ENCODE measurements at places on chromosomes 3 and 15.
A peak's percentile ranks its signal among the peaks of the same experiment; 100 is the strongest.

GRCh38 chr3:20846832-20847231 lies 660.8 kb upstream of the SGO1 start:
- no peak for DNase-seq

DNA sequence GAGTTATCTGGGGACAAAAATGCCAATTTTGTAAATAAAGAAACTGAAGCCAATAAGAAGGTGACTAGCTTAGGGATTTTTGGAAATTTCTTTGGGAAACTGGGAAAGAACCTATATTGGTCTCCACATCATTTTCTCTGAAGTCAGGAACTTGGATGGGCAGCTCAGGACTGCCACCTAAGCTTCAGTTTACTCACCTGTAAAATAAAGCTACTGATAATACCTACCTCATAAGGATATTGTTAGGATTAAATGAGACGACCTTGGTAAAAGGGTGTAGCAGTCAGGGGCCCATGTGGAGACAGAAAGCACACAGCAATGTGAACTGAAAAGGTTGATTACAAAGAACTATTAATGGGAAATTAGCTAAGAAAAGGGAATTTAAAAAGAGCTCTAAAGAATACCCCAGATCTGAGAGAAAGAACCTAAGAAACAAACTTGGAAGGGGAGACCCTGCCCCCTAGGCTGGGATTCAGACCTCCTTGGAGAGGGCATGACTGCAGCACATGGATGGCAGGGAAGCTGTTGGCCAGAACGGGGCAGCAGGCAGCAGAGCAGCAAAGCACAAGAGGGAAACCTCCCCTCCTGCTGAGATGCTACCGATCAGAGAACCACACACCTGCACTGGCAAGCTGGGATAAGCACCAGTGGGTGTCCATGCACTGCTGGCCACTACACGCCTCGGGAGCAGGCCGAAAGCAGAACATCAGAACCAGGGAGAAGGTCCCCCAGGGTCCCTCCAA lies 83.7 kb upstream of the THBS1 start:
- no peak for DNase-seq

DNA sequence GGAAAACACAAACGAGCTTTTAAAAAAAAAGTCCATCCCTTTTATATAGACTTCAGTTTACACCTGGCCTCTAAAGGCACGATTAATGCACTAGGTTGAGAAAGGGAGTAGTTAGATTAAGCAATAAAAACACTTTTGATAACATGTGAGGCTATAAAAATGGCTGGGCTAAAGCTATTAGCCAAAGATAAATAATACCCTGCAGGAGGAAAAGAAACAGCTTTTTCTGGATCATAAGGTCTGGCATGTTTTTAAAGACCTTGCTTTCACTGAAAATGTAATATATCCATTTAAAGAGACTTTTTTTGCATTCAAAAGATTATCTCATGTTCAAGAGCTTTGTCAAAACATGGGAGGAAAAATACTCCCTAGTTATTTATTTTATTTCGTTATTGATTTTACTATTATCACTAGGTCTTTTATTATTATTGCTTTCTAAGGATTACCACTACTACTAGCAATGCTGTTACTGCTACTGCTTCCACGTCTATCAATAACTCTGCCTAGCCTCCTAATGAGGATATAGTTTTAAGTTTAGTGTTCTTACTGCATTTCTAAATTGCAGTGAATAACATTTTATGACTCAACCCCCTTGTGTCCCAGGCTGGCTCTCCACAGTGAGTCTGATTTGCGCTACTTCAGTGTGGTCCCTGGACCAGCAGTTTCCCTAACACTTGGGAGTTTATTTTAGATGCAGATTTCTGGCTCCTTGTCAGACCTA lies 93.4 kb downstream of the THRB start:
- DNase-seq = no peak

DNA sequence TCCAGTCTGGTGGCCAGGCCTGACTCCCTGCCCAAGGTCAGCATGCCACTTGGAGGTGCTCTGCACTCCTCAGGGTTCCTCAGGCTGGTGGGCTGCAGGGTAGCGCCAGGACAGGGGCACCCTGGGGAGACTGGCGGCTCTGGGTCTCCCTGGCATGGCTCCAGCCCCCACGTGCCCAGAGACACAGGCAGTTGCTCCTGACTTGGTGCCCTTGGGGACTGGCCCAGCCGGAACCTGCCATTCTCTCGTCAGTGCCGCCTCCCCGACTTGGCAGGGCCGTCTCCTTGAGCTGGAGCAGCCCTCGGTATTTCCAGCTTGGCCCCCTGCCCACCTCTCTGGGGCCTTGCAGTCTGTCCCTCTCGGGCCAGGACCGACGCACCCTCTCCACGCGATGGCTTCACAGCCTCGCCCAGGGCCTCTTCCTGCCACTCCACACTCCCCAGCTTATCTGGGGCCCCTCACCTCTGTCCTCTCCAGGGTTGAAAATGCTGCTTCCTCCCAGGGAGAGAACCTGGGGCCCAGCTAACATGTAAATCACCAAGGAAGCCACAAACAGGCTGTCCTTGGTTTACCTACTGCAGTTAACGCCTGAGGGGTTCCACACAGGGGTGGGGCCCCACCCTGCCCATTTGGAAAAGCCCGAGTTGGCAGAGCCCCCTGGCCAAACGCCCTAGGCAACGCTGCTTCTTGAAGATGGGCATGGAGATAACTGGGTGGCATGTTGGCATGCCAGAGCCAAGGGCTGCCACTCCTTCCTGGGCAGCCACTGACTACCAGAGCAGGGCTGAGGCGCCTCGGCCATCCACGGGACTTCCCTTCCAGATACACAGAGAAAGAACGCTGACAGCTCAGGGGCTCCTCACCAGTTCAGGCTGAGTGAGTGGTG lies 61.4 kb downstream of the SMAD6 start:
- no peak for DNase-seq

DNA sequence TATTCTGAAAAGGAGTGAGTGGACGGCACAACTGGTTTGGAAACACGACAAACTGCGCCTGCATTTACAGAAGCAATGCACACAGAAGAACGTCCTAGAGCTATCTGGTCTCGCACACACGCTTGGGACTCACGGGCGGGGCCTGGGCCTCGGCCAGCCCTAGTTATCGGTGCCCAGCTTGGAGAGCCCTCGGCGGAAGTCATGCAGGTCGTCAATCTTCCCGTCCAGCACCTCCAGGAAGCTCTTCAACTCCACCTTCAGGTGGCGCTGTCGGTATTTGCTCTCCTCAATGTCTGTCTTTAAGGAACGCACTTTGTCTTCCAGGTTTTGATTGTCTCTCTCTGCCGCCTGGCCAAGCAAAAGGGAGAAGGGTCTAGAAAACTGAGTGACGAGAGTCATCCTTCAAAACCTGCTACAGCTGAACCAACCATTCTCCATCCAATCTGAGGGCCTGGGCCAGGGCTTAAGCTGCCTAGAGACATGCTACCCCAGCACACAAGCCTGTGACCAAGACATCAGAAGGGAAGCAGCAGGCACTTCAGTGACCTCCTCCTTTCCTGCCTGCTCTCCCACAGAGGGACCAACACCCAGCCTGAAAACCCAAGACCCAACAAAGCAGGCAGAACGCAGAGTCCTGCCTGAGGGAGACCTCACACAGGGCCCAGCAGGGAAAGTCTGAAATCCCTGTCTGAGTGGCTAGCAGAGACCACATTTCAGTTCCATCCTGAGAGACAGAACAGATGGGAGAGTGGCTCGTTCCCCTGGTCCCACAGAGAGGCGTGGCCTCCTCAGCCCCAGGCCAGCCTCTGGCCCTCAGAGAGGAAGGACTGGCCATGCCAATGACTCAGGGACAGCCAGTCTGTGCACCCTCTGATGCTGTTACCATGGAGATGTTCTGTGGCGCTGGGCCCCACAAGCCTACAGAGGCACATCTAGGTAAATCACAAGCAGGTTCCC lies 40.4 kb downstream of the WHAMM start:
- DNase-seq = no peak

- DNase-seq = no peak
Observed at GRCh38 chr15:77697893-77698292, 65.2 kb upstream of the LINGO1 start.

DNA sequence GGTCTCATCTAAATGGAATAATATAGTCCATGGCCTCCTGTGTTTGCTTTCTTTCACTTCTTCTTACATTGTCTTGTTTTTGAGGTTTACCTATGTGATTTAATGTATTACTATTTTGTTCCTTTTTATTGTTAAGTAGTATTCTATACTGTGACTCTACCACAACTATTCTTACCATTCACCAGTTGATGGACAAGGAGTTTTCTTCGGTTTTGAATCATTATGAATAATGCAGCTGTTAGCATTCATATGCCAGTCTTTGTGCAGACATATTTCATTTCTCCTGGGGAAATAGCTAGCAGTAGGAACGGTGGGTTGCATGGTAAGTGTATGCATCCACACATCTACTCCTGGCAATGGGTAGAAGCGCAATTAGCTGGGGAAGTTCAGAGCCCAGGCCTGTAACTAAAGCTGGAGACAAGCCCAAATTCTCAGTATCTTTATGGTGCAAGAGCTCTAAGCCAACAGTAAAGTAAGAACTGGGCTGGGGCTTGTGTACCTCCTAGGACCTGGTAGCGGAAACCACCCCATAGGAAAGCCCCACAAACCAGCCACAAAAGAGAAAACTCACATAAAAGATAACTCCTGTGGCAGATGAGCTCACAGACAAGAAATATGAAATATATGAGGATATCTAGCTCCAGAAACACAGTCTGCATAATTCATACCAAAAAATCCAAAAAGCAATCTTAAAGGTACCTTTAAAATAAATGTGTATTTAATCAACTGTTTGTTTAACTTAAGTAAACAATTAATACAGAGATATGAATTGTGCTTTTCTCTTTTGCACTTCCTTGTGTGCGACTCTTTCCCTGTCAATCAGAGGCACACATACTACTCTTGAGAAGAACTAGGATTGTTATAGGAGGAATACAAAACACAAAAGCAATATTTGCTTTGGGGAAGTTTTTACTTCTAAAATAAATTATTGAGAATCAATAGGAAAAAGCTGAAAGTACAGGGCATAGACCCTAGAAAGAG lies 2.7 kb upstream of the CSTA start:
- DNase-seq = no peak

GRCh38 chr15:23860290-23861245 lies 173.5 kb upstream of the NDN start:
- no peak for DNase-seq

DNA sequence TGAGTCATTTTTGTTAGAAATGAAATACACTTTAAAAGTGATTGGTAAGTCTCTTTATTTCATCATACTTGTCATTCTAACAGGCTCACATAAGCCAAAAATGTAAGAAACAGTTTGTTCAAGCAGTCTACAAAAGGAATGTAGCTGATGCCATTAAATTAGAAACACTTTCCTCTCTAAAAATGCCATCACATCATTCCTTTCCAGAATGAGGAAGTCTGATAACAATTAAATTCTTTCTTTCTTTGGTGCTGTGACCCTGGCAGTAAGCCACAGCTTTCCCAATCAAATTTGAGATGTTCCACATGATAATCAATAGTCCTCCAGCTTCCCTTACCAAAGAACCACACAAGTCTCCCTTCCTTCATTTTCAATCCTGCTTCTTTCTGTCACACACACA lies 9.4 kb upstream of the P2RY1 start:
- DNase-seq = no peak

GRCh38 chr15:68413363-68414205 lies 18.4 kb downstream of the ITGA11 start:
- DNase-seq = no peak

GRCh38 chr3:43748179-43748578 lies 57.4 kb downstream of the ABHD5 start:
- DNase-seq = no peak

DNA sequence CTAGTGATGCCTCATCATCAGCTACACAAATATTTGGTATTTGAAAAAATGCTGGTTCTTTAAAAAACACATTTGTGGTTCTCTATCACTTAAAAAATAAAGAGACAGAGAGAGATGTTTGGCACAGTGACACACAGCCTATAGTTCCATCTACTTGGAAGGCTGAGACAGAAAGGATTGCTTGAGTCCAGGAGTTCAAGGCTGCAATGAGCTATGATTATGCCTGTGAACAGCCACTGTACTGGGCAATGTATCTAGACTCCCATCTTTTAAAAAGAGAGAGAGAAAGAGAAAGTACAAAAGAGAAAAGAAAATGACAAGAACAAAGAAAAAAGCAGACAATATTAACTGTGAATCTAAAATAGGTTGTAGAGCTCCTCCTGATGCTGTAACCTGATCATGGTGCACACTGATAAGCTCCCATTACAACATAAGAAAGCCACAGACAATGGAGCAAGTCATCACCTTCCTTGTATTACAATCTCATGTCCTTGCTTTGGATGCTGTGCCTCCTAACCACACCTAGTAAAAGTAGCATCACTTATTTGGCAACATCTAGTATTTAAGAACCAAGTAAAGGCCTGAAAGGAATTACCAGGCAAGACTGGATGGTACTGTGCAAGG lies 31.7 kb upstream of the MAP4 start:
- no peak for DNase-seq

DNA sequence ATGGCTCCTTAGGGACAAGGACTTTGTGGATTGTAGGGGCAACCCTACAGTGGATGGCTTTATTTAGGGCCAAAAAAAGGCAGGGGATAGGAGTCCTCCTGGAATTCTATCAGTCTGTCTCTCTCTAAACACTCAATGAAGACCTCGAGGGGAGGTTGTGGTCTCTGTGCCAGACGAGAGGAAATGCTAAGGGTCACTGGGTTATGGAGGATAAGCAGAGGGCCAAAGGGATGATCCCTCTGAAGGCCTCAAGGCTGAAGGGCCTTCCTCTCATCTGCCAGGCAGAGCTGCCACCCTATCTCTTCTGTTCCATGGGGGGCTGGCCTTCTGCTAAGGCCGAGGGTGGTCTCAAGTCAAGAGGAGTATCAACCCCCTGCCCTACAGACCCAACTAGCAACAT lies 27.0 kb downstream of the PLXNB1 start:
- DNase-seq = no peak

GRCh38 chr3:16313886-16314645 lies 49.1 kb downstream of the OXNAD1 start:
- DNase-seq = no peak

GRCh38 chr3:16520970-16521881 lies 7.7 kb upstream of the RFTN1 start:
- no peak for DNase-seq

GRCh38 chr3:23046536-23046935 lies 156.6 kb upstream of the UBE2E2 start:
- no peak for DNase-seq

GRCh38 chr3:58899159-58899952 lies 150.5 kb downstream of the CFAP20DC start:
- peak; percentile 2 for DNase-seq

DNA sequence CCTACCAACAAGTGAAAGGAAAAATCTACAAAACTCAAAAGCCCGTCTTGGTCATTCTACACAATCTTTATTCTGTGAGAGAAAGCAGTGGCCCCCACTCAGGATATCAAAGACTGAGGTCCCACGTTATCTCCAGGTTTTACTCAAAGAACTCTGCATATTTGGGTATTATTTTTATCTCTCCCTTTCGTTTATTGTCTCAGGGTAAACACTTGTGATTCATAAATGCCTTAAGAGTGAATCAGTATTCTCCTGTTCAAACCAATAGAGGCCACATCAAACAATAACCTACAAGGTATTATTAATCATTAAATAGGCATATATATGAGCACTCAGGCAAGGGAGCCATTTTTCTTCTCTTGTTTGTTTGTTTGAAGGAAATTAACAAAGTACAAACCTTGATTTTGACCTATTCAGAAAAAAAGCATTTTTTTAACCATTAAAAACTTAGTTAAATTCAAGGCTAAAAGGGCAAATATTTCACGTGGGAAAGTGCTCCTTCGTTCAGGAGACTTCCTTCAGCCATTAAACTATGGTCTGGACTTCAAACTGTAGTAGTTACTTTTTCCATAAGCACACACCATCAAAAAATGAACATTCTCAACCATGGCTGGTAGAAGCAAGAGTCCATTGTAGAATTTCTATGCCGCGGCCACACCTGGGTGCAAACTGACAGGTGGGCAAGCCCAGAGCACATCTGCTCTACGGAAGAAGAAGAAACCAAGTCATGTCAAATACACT lies 13.9 kb upstream of the HES1 start:
- no peak for DNase-seq
